ENCODE measurements at places on chromosomes 1 and 21.

DNA sequence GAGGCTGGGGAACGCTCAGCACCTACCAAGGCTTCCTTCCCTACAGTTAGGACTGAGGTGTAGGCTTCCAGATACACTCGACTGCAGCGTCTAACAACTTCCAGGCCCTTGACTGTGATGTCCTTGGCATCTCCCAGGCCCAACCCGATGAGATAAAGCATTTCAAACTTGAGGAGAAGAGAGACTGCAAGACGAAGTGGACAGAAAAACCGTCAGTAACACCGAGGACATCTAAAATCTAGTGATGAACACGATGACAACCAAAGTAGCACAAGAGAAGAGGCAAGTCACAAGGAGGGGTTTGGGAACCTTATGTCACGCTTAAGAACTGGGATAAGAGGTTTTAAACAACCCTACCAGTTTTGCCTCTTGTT, 314 bp downstream of the DPH5 start:
- no peak for DNase-seq

GRCh38 chr1:224689374-224689773, 73.3 kb downstream of the CNIH3 start:
- no peak for DNase-seq

GRCh38 chr1:209926045-209926444, 12.0 kb upstream of the SYT14 start:
- DNase-seq = no peak

- no peak for DNase-seq
Measured at GRCh38 chr1:15680131-15680530, 4.0 kb upstream of the PLEKHM2 start.

All from breast epithelium (tissue), 4 donors.